ENCODE measurements at places on chromosomes 12 and 14. TPM values are rescaled to one million over a fixed set of nuclear protein-coding genes. Genes with fewer than 3 reads are reported as not detected.

DNA sequence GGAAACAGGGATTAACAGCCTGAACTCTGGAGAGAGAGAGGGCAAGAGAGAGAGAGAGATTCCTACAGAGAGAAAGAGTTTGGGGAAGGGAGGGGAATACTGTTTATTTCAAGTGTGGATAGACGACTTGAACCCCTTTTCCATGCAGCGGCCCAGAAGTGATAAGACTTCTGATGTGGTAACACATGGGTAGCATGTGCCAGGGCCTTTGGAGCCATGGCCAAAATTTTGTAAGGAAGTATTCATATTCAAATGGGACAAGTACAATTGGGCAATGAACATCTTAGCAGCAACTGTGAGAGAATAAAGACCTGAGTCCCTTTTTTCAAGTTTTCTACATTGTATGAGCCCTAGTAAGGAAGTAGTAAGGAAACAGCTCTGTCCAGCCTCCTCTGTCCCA lies 42.4 kb upstream of the CCDC196 start:
- H3K4me1 ChIP-seq, result no peaks in the 10 kb centered on the region
- H3K27ac ChIP-seq, result no peak overlapping the region
- peaks cover 3% of the 10 kb centered on the region for H3K36me3 ChIP-seq
- peaks cover under 1% of the 10 kb centered on the region for H3K27me3 ChIP-seq
- H3K4me3 ChIP-seq, result no peak overlapping the region

DNA sequence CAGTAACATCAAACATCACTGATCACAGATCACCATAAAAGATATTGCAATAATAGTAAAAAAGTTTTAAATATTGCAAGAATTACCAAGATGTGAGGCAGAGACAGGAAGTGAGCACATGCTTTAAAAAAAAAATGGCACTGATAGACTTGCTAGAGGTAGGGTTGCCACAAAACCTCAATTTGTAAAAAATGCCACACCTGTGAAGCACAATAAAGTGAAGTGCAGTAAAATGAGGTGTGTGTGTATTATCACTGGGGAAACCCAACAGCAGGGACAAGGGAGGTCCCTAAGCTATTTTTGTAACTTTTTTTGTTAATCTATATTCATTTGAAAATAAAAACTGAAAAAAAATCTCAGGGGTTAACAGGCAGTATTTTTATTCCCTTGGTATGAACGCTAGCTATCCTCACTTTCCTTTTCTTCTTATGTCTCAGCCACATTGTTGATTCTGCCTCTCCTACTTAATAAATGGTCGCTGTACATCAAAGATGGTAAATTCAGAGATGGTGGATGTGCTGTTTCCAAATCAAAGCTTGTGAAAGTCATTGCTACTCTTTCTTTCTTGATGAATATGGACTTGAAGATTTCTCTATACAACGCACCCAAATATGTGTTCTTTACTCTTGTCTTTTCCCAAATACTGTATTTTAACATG lies 14.0 kb upstream of the KLRD1 start:
- no peaks in the 10 kb centered on the region for H3K27me3 ChIP-seq
- DNase-seq, result no peak
- H3K27ac ChIP-seq, result peak overlapping the region; percentile 86
- peaks cover 36% of the 10 kb centered on the region for H3K4me1 ChIP-seq

GRCh38 chr14:92582706-92583452 lies 69.3 kb downstream of the RIN3 start:
- peaks cover 62% of the 10 kb centered on the region for H3K36me3 ChIP-seq
- H3K27ac ChIP-seq, result peak overlapping the region; percentile 83
- peaks cover 71% of the 10 kb centered on the region for H3K4me1 ChIP-seq
- peak overlapping the region; percentile 39 for H3K4me3 ChIP-seq
- H3K27me3 ChIP-seq, result no peaks in the 10 kb centered on the region

DNA sequence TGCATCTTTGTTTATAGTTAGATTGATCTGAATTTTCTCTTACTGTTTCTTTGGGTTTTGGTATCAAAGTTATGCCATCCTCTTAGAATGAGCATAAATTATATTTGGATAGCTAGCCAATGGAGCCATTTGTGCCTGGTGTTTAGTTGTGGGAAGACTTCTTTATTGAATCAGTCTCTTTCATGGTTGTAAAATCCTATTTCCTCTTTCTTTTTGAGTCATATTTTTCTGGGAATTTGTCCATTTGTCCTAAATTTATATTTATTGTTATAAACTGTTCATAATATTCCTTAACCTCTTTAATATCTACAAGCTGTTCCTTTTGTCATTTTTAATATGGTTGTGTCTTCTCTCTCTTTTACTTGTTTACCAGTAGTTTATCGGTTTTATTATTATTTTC lies 462.5 kb downstream of the AEBP2 start:
- H3K4me3 ChIP-seq, result no peak overlapping the region
- H3K4me1 ChIP-seq, result no peaks in the 10 kb centered on the region
- H3K36me3 ChIP-seq, result no peaks in the 10 kb centered on the region
- no peak for DNase-seq

Gene KRT79
- not detected for total RNA-seq

GRCh38 chr14:104087505-104087904 lies 2.0 kb downstream of the ASPG start:
- no peaks in the 10 kb centered on the region for H3K36me3 ChIP-seq
- peaks cover 5% of the 10 kb centered on the region for H3K27me3 ChIP-seq
- no peaks in the 10 kb centered on the region for H3K4me1 ChIP-seq
- H3K4me3 ChIP-seq, result no peak overlapping the region
- H3K27ac ChIP-seq, result no peak overlapping the region

DNA sequence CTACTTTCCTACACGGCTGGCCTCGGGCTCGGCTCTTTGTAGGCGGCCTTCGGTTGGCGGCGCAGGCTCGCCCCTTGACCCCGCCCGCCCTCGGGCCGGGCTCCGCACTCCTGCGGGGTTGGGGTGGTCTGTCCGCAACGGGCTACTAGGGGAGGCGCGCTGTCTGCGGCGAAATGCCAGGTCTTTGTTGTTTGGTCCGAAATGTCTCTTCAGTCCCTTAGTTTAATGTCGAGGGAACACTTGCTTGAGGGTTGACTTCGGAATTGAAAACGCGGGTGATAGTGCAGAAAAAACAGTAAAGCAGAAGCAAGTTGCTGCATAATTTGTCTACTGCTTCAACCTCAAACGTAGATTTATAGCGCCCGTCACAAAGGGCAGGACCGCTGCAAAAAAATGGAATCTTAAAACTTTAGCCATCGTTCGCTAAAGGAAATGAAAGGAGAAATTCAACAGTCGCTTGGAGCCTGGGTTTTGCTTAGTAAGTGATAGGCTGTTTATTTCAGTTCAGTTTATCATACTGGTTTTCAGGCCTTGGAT lies 390 bp downstream of the JKAMP start:
- H3K4me3 ChIP-seq, result peak overlapping the region; percentile 92
- peaks cover 47% of the 10 kb centered on the region for H3K4me1 ChIP-seq
- no peaks in the 10 kb centered on the region for H3K27me3 ChIP-seq
- peaks cover 23% of the 10 kb centered on the region for H3K36me3 ChIP-seq
- H3K27ac ChIP-seq, result peak overlapping the region; percentile 91

Gene IKZF4
- total RNA-seq, result 14.9 TPM

GRCh38 chr12:130431176-130431575 lies 93.5 kb downstream of the PIWIL1 start:
- no peak for DNase-seq
- no peak overlapping the region for H3K4me3 ChIP-seq
- no peaks in the 10 kb centered on the region for H3K27me3 ChIP-seq
- no peaks in the 10 kb centered on the region for H3K4me1 ChIP-seq
- H3K27ac ChIP-seq, result no peak overlapping the region

DNA sequence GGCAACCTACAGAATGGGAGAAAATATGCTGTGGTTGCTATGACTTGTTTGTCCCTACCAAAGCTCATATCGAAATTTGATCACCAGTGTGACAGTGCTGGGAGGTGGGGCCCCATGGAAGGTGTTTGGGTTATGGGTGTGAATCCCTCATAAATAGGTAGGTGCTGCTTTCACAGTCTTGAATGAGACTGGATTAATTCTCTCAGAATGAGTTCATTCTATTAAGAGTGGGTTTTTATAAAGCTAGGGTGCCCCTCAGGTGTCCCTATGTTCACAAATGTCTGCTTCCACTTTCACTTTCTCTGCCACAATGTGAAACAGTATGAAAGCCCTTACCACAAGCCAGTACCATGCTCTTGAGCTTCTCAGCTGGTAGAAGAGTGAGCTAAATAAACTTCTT lies 133.5 kb downstream of the CPNE8 start:
- DNase-seq, result no peak
- peak overlapping the region; percentile 81 for H3K27ac ChIP-seq
- H3K4me3 ChIP-seq, result peak overlapping the region; percentile 71
- no peaks in the 10 kb centered on the region for H3K36me3 ChIP-seq

DNA sequence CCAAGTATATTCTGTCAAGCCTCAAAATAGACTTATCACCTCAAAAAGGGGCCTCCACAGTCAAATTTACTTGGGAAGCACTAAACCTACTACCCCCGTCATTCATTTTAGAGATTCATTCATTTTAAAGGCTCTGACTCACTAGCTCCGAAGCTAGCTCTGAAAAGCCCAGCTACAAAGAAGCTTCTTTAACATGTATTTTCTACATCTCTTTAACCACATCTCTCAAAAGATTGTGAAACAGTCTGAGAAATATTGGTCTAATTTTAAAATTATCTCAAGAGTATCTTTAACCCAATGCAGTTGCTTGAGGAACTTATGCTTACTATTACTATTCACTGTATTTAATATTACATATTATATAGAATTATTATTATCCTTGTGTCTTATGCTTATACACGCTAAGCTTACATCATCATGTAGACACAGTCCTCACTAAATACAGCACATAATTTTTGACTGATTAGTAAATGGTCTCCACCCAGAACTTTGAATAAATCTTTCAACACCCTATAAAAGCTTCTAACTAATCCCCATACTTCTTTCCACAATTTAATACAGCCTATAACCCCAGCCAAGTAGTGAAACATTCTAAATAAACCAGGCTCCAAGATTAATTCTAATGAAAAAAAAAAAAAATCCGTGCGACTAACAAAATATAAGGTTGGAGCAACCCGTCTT lies 7.8 kb downstream of the NT5DC3 start:
- no peak overlapping the region for H3K27ac ChIP-seq
- DNase-seq, result no peak
- H3K4me1 ChIP-seq, result peaks cover 6% of the 10 kb centered on the region
- H3K36me3 ChIP-seq, result peaks cover 3% of the 10 kb centered on the region

Gene OR4E2
- not detected for total RNA-seq

DNA sequence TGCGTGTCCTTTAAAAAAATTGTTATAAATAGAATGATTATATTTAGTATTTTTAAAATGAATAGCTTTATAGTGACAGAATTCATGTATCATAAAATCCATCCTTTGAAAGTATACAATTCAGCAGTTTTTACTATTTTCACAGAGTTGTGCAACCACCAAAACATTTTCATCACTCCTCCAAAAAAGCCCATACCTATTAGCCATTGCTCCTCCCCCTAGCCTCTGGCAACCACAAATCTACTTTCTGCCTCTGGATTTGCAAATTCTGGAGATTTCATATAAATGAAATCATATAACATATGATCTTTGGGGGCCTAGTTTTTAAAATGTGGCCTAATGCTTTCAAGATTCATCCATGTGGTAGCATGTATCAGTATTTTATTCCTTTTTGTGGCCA lies 117.9 kb upstream of the MED13L start:
- DNase-seq, result no peak
- H3K27ac ChIP-seq, result no peak overlapping the region
- H3K27me3 ChIP-seq, result peaks cover 7% of the 10 kb centered on the region
- H3K4me3 ChIP-seq, result no peak overlapping the region

GRCh38 chr12:52220477-52220876 lies 12.6 kb upstream of the KRT7 start:
- no peak overlapping the region for H3K27ac ChIP-seq
- no peak overlapping the region for H3K4me3 ChIP-seq
- H3K36me3 ChIP-seq, result no peaks in the 10 kb centered on the region
- no peak for DNase-seq

DNA sequence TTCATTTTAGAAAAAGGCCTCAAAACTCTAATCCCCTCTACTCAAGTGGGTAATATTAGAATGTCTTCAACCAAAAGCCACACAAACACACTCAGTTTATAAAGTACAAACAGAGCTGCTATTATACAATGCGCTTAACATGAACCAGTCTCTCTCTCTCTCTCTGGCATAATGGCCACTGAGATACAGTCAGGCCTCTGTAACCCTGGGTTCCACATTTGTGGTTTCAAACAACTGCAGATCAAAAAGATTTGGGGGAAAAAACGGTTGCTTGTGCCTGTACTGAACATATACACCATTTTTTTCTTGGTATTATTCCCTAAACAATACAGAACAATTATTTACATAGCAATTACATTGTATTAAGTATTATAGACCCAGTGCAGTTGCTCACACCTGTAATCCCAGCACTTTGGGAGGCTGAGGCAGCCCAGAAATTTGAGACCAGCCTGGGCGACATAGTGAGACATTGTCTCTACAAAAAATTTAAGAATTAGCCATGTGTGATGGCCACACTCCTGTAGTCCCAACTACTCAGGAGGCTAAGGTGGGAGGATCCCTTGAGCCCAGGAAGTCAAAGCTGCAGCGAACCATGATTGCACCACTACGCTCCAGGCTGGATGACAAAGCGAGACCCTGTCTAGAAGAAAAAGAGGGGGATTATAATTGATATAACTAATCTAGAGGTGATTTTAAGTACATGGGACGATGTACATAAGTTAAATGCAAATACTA lies 5.6 kb downstream of the SLC11A2 start:
- H3K4me3 ChIP-seq, result peak overlapping the region; percentile 28
- H3K27me3 ChIP-seq, result no peaks in the 10 kb centered on the region
- no peak overlapping the region for H3K27ac ChIP-seq
- H3K36me3 ChIP-seq, result peaks cover 4% of the 10 kb centered on the region
- DNase-seq, result no peak
- H3K4me1 ChIP-seq, result peaks cover 45% of the 10 kb centered on the region

- peak; percentile 31 for DNase-seq
- H3K27me3 ChIP-seq, result no peaks in the 10 kb centered on the region
- no peaks in the 10 kb centered on the region for H3K4me1 ChIP-seq
- H3K36me3 ChIP-seq, result no peaks in the 10 kb centered on the region
- no peak overlapping the region for H3K27ac ChIP-seq
Observed at GRCh38 chr12:100539202-100539601, 34.3 kb upstream of the GAS2L3 start.

DNA sequence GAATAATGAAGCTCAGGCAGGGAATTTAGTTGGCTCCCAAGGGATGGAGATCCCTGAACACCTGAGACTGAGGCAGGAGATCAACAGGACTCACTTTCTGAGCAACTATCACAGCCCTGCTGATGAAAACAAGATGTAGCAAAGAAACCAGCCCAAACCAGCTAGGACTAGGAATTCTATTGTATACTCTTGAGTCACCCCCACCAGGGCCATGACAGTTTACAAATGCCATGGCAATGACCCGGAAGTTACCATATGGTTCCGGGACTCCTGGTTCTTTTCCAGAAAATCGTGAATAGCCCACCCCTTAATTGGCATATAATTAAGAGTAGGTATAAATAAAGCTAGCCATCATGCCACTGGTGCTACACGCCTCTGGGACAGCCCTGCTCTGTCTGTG lies 46.0 kb upstream of the OASL start:
- H3K27ac ChIP-seq, result no peak overlapping the region
- no peak overlapping the region for H3K4me3 ChIP-seq
- no peak for DNase-seq
- H3K36me3 ChIP-seq, result no peaks in the 10 kb centered on the region

GRCh38 chr12:105970885-105971284 lies 167.9 kb downstream of the NUAK1 start:
- no peaks in the 10 kb centered on the region for H3K36me3 ChIP-seq
- no peak overlapping the region for H3K27ac ChIP-seq
- no peak for DNase-seq
- no peak overlapping the region for H3K4me3 ChIP-seq
- peaks cover 3% of the 10 kb centered on the region for H3K27me3 ChIP-seq
- H3K4me1 ChIP-seq, result no peaks in the 10 kb centered on the region

All from activated naive CD8-positive, alpha-beta T cell treated with anti-CD3 and anti-CD28 coated beads, Interleukin-2, amount 10 ng/mL, durations not matched to agents 7 days and 5 days (primary cell).